Left cardiac atrium (tissue), 4 donors: ENCODE measurements at places on chromosomes 6 and 20. TPM values are rescaled to one million over a fixed set of nuclear protein-coding genes. Genes with fewer than 3 reads are reported as not detected.

GRCh38 chr6:15283986-15284361 is 38.1 kb downstream of the JARID2 start:
- no peak for DNase-seq

DNA sequence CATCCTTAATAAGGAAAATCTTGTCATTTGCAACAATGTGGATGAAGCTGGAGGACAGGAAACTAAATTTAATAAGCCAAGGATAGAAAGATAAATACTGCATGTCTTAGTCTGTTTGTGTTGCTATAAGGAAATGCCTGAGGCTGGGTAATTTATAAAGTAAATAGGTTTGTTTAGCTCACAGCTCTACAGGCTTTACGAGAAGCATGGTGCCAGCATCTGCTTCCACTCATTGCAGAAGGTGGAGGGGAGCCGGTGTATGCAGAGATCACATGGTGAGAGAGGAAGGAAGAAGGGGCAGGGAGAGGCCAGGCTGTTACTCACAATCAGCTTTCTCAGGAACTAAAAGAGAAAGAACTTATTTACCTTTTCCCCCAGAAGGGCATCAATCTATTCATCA is 118.9 kb upstream of the SMLR1 start:
- DNase-seq: no peak

GRCh38 chr20:32804022-32804715 is 15.6 kb upstream of the MAPRE1 start:
- DNase-seq: no peak

WTAP gene
- 42.1 TPM for total RNA-seq

DNA sequence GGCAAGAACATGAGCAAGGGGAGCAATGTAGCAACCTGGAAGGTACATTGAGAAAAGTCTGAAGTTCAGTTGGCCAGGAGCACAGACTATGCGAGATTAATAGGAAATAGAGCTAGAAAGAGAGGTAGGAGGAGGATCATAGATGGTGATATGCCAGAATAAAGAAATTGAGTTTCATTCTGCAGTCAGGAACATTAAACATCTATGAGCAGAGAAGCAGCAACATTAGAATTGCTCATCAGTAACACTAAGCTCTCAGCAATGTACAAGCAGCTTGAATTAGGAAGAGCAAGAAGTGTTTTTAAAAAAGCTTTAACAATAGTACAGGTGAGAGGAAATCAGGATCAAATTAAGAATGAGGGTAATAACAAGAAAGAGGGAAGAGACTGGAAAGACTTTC is 467.9 kb downstream of the PHF3 start:
- DNase-seq: no peak

DNA sequence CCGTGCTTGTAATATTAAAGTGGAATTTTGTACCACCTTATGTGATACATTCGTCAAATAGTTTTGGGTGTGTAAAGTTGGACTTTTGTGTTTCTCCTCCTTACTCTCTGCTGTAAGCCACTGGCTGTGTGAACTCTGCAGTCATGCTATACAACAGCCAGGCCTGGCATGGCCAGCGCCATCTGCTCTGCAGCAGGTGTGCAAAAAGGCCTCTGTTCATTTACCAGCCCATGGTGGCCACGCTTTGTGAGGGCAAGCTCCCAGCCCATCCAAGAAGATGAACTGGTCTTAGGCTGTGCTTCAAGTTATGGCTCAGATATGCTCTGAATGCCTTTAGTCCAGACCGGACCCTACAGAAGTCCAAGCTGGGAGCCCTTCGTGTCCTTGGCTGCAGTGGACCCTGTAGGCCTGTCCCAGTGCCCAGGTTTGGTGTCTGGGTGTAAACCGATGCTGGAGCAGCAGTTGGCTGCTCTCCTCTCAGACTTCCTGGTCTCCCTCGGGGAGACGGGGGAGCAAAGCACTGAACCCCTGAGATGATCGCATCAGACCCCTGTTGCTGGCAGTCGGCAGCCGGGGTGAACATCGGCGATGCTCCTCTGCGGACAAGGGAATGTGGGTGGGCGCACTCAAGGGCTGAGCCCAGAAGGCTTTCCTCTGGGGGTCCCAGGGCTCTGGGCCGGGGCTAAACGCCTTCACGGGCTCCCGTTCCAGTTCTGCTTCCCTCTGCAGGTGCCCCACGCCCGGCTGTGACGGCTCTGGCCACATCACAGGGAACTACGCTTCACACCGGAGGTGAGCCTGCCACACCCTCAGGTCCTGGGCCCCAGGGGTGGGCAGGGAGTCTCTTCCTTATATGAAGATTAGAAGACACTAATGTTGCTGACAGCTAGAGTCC is 28.6 kb upstream of the PCMTD2 start:
- DNase-seq: no peak

NKAPL gene
- total RNA-seq: 5.4 TPM

MMP24 gene
- total RNA-seq: 0.85 TPM

- DNase-seq: no peak
Measured at GRCh38 chr6:10424040-10424439, 9.2 kb upstream of the TFAP2A start.

DNA sequence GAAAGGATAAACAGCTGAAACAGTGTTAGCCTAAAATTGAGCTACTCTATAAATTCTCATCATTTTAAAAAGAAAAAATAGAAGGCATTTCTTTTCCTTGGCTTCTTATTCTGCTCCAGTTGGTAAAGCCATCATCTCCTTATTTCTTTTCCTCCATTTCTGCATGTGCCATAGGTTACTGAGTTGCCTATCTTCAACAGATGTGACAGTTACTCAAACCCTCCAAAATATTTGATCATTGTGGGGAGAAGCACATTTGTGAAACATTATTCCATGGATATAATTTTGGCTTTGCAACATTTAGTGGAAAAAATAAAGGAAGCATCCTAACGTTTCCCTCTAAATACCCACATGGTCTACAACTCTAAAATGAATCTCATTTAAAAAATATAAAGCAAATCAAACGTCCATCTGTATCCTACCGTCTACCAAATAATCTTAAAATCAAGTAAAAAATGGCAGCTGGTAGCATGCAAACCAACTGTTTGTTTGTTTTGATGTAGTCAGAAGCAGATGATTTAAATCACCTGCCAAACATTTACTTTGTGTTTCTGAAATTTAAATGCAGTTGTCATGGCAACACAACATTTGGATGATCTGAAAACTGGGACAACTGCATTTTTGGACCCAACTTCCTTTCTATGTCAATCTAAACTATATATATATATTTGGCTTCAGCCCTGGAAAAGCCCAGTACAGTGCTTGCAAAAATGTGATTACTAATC is 16.8 kb upstream of the SNX9 start:
- DNase-seq: no peak

- DNase-seq: no peak
Measured at GRCh38 chr6:157946865-157947532, 34.7 kb upstream of the SYNJ2 start.

DNA sequence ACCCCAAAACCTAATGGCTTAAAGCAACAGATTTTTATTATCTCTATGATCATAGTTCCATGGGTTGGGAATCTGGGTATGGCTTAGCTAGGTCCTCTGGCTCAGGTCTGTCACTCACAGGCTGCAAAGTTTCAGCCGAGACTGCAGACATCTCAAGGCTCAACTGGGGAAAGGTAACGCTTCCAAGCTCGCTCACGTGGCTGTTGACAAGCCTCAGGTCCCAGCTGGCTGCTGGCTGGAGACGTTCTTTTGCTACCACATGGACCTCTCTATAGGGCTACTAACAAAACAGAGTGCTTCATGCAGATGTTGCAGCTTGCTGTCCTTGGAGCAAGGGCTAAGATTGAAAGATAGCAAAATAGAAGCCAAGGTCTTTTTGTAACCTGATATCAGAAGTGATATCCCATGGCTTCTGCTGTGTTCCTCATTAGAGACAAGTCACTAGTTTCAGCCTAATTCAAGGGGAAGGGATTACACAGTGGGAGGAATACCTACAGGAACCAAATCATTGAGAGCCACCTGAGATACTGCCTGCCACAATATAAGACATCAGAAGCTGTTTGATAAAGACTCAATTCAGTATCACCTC is 6.6 kb downstream of the HTR1E start:
- DNase-seq: no peak

ARMC2 gene
- total RNA-seq: 9.2 TPM

- DNase-seq: no peak
Measured at GRCh38 chr6:159595173-159595572, 97.9 kb downstream of the SOD2 start.

DNA sequence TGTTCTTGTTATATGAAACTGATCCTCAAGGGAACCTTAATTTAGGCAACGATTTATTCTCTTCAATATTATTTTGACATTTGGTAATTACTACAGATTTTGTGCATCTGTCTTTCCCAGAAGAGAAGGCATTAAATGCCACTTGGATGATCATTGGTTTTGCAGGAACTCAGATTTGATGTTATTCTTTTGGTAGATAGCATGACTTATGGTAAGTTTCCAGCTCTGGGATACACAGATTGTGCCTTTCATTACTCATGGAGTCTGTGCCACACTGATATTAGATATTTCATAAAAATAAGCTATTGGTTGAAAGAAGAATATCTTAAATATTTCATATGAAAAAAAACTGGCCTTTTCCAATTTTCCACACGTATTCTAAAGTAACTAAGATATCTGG is 120.1 kb downstream of the AIG1 start:
- no peak for DNase-seq

ABHD16B gene
- total RNA-seq: not detected

GRCh38 chr6:167699141-167699931 is 127.4 kb upstream of the AFDN start:
- peak; percentile 89 for DNase-seq

GRCh38 chr6:90343576-90343975 is 46.9 kb upstream of the BACH2 start:
- DNase-seq: peak; percentile 47

- DNase-seq: peak; percentile 45
Measured at GRCh38 chr20:19026121-19026878, 186.1 kb upstream of the SLC24A3 start.

DNA sequence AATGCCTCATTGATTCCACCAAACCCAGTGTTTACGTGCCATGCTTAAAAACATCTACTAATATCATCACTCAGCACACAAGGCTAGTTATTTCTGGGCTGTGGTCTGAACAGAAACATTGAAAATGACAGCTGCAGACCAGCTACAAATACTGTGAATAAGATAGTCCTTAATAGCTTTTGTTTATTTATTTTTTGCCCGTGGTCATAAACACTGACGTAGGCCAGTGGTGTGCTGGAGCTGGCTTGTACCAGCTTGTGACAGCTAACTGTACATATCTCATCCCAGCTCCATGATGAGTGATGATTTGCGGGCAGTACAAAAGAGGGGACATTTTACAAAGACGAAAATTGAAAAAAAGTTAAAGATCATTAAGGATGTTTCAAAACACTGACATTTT is 1057.0 kb downstream of the EPHA7 start:
- no peak for DNase-seq

DNA sequence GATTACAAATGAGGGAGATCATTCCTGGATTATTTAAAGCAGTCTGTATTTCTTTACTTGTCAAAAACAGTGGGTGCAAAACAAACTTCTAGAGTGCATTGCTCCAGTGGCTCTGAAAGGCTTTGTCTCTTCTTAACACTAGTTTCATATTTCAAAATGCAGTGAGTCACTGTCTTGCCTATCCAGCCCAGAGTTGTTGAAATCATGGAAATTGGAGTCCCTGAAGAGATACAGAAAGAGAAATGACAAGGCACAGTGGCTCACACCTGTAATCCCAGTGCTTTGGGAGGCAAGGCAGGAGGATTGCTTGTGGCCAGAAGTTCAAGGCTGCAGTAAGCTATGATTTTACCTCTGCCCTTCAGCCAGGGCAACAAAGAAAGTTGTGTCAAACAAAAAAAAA is 11.3 kb downstream of the SLC2A12 start:
- no peak for DNase-seq

- no peak for DNase-seq
Measured at GRCh38 chr20:62027116-62027515, 38.6 kb downstream of the TAF4 start.

- no peak for DNase-seq
Measured at GRCh38 chr6:44682987-44683779, 295.7 kb downstream of the CDC5L start.

NMBR gene
- not detected for total RNA-seq

DNA sequence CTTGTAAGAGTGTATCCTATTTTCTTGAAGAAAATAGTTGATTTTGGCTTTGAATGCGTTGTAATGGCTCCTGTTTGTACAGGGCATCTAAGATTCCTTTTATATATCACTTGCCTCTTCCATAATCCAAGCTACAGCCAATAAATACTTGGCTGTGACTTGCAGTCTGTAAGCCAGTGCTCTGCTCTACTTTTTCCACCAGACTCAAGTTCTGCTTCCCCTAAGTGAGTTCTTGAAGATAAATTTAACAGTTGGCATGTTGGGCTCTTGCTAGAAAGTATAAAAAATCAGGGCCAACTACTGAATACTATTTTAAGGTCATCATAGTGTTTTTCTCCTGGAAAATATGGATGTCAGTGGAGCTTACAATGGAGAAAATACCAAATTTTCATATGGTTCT is 36.5 kb upstream of the SCGN start:
- DNase-seq: no peak

MARCKS gene
- 23.0 TPM for total RNA-seq
